Caudate nucleus (tissue), 63 donors: ENCODE measurements at places on chromosomes 6 and 20.

GRCh38 chr6:99446076-99446475, 21.0 kb upstream of the PNISR start:
- no peak for DNase-seq

- DNase-seq, result no peak
Observed at GRCh38 chr6:122726649-122727048, 52.9 kb upstream of the FABP7 start.

GRCh38 chr20:49405062-49405683, 77.3 kb downstream of the KCNB1 start:
- DNase-seq, result no peak

- DNase-seq, result no peak
Observed at GRCh38 chr6:45815466-45816125, 200.1 kb downstream of the CLIC5 start.

DNA sequence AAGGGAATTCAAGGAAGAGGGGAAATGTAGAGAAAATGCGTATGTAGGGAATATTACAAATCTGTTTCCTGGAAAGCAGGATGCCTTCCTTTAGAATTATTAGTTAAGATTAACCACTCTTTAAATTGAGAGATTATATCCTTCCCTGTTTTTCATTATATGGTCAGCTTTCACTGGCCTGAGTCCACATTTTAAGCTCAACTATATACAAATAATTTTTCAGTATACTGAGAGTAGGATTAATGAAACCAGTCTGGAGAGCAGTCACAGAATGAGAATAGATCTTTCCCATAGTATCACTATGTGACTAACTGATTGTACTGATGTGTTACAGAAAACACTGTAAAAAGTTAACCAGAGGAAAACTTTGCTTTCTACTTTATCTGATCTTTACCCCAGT, 306.3 kb downstream of the LAMA2 start:
- no peak for DNase-seq

- DNase-seq, result no peak
Observed at GRCh38 chr6:19356692-19357091, 480.5 kb upstream of the ID4 start.

DNA sequence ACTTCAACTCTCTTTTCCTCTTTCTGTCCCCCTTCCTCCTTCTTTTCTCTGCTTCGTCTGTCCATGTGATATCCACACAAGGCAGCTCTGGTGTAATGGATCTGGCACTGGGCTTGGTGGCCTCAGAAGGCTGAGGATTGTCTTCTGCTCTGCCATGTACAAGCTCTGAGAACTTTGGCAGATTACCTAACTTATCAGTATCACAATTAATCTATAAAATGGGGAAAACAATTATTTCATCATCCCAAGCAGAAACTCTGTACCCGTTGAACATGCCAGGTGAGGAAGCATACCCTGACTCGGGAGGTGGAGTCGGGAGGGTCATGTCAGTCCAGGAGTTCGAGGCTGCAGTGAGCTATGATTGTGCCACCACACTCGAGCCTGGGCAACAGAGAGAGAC, 10.6 kb downstream of the RNF144B start:
- DNase-seq, result no peak
